ENCODE measurements at places on chromosomes 5 and 9. TPM values are rescaled to one million over a fixed set of nuclear protein-coding genes. Genes with fewer than 3 reads are reported as not detected.

The SLCO6A1 gene
- not detected for total RNA-seq

The SPTAN1 gene
- total RNA-seq, result 438 TPM

DNA sequence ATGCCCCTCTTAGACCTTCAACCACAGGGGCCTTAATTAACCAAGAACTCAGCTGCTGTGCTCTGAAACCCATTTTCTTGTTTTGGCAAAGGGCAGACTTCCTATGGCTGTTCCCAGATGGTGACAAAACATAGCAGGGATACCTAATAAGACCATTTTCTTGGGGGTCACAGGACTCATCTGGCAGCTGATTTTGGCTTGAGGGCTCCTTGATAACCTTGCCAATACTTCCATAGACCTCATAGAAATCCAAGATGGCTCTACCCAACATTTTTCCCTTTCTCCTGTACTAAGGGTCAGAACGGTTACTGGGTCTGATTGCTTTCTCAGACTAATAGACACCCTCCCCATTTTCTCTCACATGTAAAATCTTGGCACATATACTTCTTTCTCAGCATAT, 757.7 kb upstream of the SEMA6A start:
- DNase-seq, result no peak

- DNase-seq, result peak; percentile 90
Measured at GRCh38 chr5:171667341-171668096, 118.1 kb upstream of the SMIM23 start.

DNA sequence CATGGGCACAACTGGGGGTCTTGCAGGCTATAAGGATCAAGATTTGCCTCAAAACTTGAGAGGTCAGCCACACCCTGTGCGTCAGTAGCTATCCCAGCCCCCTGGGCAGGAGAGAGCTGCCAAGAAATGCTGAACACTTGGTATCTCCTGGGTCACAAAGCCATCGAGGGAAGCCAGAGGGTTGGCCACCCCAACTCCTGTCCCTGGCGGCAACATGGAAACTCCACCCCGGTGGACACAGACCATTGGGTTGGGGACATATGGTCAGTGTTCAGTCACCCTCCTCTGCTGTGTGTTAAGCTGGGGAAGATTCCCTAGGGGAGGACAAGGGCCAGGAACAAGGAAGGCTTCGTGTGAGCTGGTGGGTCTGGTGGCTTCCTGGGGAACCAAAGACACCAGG, 140.6 kb downstream of the C5orf15 start:
- DNase-seq, result no peak

DNA sequence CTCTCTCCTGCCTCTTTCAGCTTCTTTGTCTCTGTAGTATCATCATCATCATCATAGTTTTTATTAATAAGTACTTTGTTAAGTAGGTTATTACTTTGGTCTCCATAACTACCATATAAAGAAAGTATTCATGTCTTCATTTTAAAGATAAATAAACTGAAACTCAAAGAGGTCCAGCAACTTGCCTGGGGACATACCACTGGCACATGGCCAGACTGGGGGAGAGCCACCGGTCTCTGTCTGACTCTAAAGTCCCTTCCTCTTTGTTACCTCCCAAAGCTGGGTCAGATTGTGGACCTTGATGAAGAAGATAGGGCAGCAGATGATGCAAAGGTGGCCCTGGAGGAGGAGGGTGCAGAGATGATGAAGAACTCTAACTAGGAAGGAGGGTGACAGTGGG, 8.5 kb downstream of the CDX1 start:
- no peak for DNase-seq

All from lung (tissue), 17 donors.